Activated CD4-positive, alpha-beta T cell treated with anti-CD3 and anti-CD28 coated beads for 1 hour (primary cell): ENCODE measurements at places on chromosomes 3 and 15.

DNA sequence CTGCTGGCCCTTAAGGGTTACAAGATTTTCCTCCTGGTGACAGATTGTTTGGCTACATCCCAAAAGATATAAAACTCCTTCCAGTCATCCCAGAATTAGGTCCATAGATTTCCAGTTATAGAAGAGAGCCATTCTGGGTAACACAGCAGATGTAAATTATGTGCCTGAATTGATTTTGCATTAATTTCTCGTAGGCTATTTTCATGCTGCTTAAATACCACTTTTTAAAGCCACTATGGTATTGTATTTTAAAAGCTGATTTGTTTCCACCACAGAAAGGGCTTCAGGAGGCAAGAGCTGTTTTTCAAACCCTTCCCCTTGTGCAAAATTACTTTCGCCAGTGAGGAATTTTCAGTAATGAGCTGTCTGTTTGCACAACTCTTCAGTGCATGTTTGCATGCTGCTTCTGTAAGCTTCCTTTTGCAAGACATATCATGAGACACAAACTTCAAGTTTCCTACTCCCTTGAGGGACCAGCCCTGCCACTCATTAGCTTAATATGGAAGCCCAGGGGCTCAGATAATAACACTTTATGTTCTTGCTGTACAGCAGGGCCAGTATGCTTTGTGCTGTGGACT lies 105.4 kb upstream of the TNIK start:
- DNase-seq = no peak

DNA sequence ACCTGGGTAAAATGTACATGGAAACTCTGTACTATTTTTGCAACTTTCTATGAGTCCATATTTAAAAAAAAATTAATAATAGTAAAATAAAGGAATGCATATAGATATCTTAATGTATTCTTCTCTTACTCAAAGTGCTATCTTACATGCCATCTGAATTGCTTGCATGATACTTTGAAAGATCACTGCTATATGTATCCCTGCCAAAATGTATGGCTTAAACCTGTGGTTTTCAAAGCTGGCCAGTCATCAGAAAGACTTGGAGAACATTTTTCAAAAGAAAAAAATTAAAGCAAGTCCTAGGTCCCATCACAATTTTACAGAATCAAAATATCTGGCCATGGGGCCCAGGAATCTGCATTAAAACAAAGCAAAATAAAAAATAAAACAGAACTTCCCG lies 262.1 kb downstream of the LPP start:
- no peak for DNase-seq

DNA sequence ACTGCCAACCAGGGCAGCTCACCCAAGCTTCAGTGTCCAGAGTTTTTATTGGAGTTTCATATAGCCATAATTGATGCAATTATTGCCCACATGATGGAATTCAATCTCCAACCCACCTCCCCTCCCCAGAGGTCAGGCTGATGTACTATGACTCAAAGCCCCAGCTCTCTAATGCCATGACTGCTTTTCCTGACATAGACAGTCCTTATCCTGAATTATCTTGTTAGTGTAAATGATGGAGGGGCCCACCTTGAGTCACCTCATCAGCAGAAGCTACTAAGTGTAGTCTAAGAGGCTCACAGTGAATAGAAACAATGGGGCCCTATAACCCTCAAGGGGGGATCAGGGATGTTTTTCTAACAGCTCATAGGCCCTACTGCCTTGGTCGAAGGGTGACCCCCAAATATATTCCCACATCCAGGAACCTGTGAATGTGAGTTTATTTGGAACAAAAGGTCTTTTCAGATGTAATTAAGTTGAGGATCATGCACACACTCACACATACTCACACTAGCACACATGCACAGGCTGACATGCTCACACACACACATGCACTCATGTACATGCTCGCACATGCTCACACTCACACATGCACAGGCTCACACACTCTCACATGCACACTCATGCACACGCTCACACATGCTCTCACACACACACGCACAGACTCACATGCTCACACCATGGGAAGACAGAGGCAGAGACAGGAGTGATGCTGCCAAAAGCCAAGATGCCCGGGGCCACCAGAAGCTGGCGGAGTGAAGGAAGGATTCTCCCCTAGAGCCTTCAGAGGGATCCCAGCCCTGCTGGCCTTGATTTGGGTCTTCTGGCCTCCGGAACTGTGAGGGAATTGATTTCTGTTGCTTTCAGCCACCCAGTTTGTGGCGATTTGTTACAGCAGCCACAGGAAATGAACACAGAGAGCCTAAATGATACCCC lies 131.2 kb upstream of the SMAD3 start:
- no peak for DNase-seq

DNA sequence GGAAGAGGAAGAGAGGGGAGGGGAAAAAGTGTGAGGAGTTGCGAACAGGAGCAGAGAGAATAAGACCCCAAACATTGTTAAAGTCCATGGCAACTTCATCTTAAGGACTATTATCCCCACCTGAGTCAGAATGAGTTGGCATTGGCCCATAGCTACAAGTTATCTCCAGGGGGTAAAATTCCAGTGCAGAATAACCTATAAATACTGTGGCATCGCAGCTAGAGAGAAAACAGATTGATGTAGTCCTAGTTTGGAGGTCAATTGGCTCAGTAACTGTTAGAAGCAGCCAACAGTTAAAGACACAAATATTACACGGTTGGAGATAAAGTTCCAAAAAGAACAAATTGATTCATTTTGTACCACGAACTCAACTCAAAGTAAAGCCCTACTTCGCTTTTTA lies 313.9 kb upstream of the CCDC54 start:
- no peak for DNase-seq

DNA sequence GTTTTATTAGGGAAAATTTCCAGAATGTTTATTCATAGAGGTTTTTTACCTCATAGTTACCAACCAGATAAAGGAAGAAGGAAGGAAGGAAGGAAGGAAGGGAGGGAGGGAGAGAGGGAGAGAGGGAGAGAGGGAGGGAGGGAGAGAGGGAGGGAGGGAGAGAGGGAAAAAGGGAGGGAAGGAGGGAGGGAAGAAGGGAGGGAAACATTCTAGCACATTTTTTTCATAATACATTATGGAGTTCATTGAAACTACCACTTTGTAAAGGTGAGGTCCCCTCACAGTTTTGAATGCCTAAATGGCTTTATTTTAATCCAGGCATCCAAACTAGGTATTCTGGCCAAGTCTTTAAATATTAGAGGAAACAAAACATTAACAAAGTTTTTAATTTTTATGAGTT lies 1049.1 kb downstream of the ROBO1 start:
- no peak for DNase-seq

DNA sequence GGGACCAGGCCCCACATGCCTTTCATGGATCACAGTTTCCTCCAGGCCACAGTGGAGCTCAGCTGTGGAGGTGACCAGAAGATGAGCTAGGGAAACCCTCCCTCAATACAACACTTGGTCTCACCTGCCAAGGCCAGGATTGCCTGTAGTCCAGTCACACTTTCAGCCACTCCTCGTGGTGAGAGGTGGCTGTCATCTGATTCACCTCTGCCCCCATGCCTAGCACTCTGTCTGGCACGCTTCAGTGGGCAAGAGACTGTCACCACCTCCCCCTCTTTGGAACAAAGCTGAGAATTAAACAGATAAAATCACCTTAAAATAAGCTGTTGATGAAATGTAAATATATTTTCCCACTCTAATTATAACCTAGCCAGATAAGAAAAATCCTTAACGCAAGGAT lies 4.0 kb upstream of the IL17RD start:
- no peak for DNase-seq

- no peak for DNase-seq
Measured at GRCh38 chr3:25365636-25366035, 62.4 kb upstream of the RARB start.

GRCh38 chr3:105542282-105543019 lies 175.7 kb downstream of the ALCAM start:
- DNase-seq = no peak

DNA sequence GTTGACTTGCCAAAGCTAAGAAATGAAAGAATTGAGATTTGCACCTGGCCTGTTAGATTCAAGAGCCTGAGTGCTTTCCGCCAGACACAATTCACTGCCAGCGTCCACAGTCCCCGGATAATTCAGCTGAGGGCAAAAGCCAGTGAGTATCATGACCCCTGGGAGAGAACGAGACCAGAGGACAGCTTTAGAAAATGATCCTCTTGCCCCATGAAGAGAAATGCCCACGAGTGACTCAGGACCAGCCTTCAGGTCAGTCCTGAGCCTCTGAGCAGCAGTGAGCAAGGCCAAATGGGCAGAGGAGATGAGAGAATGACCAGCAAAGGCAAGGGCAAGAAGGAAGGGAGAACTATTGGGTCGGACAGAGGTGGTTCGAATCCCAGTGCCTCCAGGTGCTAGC lies 273.5 kb downstream of the FAM43A start:
- no peak for DNase-seq

DNA sequence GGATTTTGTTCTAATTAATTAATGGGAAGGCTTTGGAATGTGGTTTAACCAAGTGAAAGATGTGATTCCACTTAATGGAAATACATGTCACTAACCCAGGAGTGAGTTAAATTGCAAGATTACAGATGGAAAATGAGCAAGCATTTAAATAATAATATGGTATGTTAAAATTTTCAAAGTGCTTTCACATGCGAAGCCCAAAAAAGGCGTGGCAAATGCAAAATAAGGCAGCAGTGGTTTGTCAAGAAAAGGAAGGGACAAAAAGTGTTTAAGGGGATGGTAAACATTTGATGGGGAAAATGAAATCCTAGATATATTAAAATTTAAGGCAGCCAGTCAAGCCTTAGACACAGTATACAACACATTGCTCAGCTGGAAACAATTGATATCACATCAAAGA lies 2.9 kb downstream of the TICRR start:
- no peak for DNase-seq

DNA sequence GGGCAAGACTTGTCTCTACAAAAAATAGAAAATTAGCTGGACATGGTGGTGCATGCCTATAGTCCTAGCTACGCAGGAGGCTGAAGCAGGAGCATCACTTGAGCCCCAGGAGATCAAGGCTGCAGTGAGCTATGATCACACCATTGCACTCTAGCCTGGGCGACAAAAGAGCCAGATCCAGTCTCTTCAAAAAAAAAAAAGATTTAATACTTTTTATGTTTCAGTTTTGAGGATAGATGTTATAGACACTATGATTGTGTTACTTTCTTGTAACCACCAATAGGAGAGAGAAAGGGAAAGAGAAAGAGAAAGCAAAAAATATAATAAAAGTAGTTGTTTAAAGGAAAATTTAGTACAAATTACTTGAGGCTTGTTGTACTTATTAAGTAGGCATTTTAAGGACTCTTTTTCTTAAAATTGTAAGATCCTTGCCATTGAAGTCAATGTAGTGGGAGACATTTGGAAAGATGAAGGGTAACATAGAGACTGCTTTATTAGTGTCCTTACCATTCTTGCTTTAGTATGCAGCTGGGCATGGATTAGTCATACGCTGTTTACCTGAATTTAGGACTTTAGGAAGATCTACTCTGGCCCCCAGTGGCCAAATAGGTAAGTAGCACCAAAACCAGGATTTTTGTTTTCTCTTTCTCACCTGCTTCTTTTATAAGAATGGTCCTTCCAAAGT lies 35.1 kb upstream of the ZDHHC23 start:
- no peak for DNase-seq
